ENCODE measurements at places on chromosomes 7 and 10.

- DNase-seq = peak; percentile 58
Measured at GRCh38 chr10:120735773-120736371, 115.3 kb upstream of the WDR11 start.

- no peak for DNase-seq
Measured at GRCh38 chr7:66790196-66790595, 49.7 kb downstream of the RABGEF1 start.

GRCh38 chr10:21814866-21815265 lies 188.7 kb downstream of the DNAJC1 start:
- DNase-seq = no peak

DNA sequence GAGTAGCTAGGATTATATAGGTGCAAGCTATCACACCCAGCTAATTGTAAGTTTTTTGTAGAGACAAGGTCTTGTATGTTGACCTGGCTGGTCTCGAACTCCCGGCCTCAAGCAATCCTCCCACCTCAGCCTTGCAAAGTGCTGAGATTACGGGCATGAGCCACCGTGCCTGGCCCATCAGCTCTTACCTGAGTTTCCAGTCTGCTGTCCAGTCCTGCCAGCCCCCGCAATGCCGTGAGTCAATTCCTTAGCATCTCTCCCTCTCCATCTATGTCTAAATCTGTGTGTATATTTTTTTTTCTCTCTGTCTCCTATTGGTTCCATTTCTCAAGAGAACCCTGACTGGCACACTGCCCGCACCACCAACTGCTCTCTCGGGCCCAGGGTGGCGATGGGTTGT lies 127.6 kb downstream of the ACTR3B start:
- no peak for DNase-seq

- no peak for DNase-seq
Measured at GRCh38 chr7:17339139-17339538, 40.7 kb downstream of the AHR start.

DNA sequence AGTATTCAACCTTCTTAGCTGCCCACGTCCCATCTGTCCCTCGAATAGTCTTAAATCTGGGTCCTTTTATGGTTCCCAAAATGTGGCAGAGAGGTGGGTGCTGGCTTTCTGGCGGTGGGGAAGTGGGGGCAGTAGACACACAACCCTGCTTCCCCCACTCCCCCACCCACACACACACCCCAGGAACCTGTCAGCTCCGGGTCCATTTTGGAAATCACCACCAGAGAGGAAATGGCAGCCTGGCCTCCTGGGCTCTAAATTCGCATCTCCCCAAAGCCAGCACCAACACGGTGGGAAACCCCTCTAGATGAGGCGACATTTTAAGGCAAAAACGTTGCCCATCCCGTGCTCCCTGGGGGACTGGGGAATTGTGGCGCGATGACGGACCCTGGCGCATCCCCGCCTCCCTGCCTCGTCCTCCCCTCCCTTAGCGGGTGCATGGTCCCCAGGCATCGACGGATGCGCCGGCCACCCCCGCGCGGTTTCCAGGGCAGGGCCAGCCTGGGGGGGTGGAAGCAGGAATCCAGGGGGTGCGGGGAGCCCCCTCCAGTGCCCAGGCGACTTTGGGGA lies 702 bp downstream of the TMEM130 start:
- no peak for DNase-seq

- no peak for DNase-seq
Measured at GRCh38 chr7:158282461-158283001, 305.1 kb downstream of the PTPRN2 start.

DNA sequence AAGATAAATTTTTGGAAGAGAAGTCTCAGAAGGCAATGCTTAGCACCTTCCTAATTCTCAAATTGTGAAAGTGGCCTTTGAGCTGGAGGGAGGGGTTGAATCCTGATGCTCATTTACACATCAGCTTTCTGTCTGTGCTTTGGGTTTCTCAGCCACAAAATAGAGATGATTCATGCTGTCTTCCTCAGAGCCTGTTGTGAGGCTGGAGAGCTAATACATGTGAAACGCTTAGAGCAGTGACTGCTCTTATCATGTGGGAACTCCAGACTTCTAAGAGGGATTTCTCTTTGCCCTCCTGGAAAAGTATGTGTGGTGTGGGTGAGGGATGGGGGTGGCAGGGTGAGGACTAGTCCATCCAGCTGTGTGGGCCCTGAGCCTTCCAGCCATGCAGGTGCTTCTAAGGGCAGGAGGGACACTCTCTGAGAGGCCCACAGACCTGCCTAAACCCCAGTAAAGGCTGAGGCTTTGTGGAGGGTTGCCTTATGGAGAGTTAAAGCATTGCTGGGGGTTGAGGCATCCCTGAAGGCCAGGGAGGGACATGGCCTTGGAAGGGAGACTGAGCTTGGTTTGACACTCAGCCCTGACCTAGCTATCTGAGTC lies 4.8 kb upstream of the EVX1 start:
- DNase-seq = no peak

DNA sequence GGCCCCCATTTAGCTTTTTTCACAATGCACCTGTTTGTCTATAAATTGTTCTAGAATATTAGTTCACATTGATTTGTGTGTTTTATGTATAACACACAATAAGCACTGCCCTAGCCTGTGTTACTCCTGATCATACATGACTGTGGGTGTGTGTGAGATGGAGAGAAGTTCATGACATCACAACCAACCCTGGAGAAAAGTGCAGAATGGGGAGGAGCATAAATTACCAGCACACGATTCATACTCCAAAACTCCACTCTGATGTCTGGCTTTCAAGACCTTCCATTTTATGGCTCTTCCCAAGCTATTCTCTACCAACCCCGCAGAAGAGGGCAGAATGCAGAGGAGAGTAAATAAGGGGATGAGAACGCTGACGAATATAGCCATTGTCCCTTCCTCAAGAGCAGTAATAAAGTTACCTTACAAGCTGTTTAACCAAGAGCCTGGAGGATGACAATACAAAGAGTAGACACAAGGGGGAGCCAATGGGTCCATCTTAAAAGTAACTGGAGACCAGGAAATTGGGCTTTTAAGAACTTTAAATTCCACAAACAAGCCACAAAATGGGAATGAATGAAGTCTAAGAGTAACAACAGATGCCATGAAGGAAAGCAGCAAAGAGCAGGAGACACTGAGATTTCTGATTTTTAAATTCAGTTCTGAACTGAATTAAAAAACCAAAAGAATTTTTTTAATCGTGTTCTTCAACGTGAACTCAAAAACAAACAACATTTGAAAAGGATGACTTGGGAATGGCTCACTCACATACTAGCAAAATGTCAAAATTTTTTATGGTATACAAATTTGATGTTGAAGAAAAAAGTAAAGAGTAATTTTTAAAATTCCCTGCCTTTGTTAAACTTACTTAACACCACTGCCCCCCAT lies 159.6 kb downstream of the PARD3 start:
- peak; percentile 79 for DNase-seq

- no peak for DNase-seq
Measured at GRCh38 chr7:29177963-29178600, 16.5 kb upstream of the CHN2 start.

DNA sequence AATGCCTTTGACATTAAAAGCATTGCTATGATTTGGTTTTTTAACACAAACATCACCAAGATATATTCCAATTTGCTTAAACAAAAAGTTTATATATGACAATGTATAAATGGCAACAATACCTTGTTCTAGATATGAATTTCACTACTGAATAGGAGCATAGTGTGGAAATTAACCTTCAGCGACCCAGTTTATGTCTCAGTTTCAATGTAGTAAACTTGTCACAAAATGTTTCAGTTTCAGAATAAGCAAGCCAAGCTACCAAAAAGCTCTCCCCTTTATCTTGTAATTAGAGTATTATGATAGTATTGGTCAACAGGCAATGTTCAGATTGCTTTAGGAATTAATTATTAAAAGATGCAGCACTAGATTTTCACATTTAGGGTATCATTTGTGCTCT lies 99.6 kb upstream of the PCDH15 start:
- no peak for DNase-seq

DNA sequence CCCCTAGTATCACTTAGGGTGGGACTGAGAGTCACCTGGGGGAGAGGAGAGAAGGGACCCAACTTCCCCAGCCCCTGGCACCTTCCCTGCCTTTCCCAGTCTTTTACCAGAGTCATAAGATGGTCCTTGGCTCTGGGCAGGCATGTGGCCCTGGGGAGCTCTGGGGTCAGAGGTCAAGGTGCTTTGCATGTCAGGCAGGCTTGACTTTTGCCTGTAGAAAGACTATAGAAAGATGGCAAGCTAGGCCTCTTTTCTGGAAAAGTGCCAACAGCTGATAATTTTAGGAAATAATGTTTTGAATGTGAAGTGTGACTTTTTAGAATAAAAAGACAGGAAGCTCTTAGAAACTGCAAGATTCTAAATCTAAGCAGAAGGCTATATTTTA lies 67.5 kb downstream of the MKI67 start:
- no peak for DNase-seq

DNA sequence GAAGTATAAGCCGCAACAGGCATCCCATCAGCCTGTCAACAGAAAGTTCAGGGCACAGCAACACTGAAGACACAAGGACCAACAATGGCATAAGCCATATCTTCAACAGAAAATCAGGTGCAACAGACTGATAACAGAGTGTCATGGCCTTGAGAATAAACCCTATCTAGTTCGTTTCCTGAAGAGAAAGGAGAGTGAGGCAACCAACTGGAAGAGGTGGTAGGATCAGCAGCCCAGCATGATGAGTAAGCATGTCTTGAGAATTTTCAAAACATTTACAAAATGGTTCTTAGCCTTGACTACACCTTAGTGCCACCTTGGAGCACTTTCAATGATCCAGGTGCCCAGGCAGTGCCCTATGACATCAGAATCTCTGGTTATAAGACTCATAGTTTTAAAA lies 290.2 kb upstream of the SEMA3C start:
- no peak for DNase-seq

DNA sequence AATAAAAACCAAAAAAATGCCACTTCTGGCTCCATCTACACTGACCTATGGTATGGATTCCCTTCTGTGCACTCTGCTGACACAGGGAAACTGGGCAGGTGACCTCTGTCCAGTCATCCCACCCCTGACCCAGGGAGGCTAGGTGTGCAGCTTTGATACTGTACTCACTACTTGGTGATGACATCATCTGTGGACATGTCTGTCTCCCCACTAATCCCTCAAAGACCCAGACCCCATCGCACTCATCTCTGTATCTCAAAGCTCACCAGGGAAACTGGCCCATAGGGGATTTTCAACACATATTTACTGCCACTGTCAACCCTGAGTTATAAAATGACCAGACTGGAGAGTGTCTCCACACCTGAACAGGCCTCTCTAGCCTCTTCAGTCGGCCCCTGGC lies 10.6 kb downstream of the SGMS1 start:
- DNase-seq = no peak

GRCh38 chr10:17064435-17064834 lies 65.2 kb downstream of the CUBN start:
- no peak for DNase-seq

DNA sequence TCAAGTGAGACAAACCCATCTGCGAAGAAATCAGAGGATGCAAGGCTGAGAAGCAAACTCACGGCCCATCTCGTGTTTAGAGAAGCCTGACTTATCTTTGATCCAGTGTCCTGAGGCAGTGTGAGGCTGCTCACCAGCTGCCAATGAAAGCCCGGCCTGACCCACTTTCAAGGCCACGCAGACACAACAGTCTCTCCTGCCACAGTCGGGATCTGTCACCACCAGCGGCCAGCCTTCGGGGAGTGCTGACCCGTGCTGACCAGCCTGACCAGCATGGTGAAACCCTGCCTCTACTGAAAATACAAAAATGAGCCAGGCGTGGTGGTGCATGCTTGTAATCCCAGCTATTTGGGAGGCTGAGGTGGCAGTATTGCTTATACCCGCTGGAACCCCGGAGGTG lies 7.4 kb upstream of the DNAJB6 start:
- DNase-seq = no peak

DNA sequence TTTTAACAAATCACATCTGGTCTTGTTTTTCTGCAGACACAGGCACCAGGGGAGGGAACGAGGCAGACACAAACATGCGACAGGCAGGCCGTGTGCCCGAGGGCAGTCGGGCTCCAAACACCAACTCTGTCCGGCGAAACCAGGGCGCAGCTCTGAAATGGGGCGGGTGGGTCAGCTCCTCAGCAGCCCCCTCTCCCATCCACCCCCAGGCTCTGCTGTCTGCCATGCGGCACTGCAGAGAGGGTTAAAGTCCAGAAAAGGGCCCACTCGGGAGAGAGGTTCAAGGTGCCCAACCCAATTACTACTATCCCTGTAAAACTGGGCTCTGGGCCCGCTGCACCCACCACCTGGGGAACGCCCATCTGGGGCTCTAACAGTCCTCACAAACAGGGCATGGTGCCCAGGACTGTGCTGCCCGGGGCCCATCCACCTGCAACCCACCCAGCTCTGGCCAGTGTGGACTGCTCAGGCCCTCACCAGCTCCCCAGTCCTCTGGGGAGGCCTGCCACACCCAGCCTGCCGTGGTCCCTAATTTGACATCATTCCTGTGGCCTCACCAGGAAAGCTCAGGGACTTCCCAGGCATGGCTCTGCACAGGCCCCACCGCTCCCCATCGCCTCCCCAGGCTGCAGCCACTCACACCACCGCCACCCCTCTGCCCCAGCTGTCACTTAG lies 18.7 kb downstream of the YKT6 start:
- no peak for DNase-seq

- DNase-seq = no peak
Measured at GRCh38 chr7:138370956-138371355, 89.1 kb upstream of the TRIM24 start.

GRCh38 chr10:50361946-50362345 lies 110.6 kb upstream of the ASAH2 start:
- DNase-seq = peak; percentile 67

DNA sequence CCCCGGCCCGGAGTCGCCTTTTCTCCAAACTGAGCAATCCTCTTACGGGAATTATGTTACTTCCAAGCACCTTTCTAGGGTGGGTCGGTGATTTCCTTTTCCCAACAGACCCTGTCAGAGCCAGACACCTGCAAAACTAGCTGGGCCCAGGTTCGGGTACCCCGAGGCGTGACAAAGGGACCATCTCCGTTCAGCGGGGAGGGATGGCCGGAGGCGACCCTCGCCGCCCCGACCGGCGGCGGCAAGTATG lies 445 bp downstream of the PPA1 start:
- no peak for DNase-seq

- DNase-seq = no peak
Measured at GRCh38 chr10:28278842-28279241, 24.0 kb downstream of the MPP7 start.

DNA sequence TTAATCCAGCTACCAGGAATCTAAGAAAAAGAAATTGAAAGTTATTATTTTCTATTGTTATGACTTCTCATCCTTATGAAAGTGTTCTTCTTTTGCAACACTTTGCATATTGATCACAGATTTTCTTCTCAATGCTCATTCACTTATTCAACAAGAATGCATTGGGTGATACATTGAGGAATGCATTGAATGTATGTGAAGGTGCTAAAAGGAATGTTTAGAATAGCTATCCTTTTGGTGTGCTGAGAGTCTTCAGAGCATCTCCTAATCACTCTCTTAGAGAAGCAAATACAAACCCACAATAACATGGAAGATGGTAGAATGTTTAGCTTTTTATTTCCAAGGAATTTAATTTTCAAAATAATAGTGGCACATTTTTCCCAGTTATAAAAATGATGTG lies 122.1 kb upstream of the KMT2E start:
- DNase-seq = no peak
